ENCODE measurements at places on chromosomes 2 and 18.

GRCh38 chr18:26575865-26576217 lies 27.5 kb upstream of the KCTD1 start:
- DNase-seq: no peak

DNA sequence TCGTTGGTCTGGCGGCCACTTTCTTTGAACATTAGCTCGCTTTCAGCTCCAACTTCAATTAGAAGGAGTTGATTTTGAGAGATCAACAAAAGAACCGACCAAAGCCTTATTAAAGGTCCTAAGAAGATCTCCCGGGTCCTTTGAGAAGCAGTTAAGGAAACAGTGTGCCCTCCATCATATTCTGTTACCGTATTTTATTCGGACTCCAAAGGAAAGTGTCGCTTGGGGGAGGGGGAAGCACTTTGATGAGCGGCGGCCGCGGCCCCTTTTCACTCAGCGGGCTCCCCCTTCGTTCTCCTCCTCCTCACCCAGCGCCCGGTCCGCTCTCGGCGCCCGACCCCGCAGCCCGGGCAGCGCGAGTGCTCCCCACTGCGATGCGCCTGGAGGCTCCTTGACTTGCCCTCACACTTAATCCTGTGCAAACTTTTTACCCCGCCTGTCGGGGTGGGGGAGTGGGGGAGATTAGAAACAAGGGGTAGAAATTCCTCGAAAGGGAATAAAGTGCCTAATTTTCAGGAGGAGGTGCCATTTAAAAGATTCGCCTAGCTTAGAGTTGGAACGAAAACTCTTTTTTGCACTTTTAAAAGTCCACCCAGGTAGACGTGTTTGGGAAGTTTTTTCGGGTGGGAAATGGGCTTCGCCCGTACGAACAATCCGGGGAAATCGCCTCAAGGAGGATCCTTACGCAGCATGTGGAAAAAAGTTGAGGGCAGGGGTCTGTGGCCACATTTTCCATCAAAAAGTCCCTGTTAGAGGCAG lies 1.2 kb upstream of the OTX1 start:
- DNase-seq: peak; percentile 30

GRCh38 chr18:34863702-34864101 lies 153.6 kb downstream of the DTNA start:
- DNase-seq: no peak

DNA sequence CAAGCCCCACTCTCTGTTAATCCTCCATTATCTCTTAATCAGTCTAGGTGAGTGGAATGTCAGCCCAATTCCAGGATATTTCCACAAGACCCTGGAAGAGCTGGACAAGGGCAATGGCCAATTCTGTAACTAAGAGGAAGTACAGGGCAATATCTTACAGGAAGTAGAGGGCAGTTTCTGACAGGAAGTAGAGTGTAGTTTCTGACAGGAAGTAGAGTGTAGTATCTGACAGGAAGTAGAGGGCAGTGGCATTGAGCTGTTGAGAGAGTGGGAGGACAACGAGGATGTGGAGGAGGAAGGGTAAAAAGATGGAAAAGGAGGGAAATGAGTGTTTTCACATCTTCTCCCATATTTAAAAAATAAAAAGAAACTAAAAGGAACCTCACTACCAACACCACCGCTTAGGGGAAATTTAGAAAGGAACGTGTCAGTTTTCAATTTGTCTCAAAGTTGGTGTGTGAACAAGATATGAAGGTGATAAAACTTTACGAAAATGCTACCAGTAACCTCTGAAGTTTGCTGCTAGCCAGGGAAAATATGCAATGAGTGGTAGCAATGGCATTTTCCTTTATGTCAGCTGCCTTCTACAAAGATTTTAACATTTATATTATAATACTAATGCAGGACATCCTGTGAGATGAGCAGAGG lies 430.9 kb upstream of the HNRNPA3 start:
- no peak for DNase-seq
